ENCODE measurements at places on chromosomes 13 and 19. TPM values are rescaled to one million over a fixed set of nuclear protein-coding genes. Genes with fewer than 3 reads are reported as not detected.

DNA sequence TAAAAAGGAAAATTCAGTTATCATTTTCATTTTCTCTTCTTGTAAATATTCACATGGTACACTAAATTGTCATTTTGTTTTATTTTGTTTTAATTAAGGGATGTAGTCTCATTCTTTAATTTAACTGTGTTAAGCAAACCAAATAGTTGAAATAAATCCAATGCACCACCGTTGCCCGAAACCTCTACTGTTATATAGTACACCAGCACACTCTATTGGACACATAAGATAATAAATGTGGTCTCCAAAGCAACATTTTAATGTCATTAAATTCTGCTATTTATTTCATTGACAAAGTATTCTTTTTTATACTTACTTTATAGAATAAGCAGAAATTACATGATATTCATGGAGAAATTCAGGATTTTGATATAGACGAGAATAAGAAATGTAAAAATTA lies 156.4 kb upstream of the FREM2 start:
- DNase-seq: no peak

- DNase-seq: peak; percentile 83
These were observed 9.1 kb downstream of the MAST1 start for GRCh38 chr19:12847159-12848139.

The NOTCH3 gene
- total RNA-seq: 34.4 TPM

The IGFL3 gene
- total RNA-seq: not detected

- DNase-seq: peak; percentile 38
These were observed 470 bp upstream of the GRTP1 start for GRCh38 chr13:113364311-113364889.

The DDX39A gene
- 31.8 TPM for total RNA-seq

The CBY2 gene
- not detected for total RNA-seq

DNA sequence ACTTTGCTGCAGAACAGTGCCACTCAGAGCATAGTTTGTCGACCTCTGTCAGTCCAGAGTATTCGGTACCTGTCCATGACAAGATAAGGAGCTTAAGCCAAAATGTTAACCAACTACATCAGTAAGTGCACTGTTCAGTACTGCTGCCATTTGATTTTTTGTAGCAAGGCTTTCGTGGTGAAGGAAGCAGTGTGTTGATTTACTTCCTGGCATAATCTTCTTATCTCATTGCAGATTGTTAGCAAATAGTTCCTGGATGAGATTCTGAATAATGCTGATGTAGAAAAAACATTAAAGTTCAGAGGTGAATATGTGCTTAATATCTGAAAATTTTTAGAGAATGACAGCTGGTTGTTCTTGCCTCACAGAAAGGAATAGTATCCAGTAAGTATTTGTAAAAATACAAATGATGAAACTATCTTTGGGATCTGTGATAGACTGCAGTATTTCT lies 85.7 kb downstream of the LRRC63 start:
- no peak for DNase-seq

The BORA gene
- 1.2 TPM for total RNA-seq

DNA sequence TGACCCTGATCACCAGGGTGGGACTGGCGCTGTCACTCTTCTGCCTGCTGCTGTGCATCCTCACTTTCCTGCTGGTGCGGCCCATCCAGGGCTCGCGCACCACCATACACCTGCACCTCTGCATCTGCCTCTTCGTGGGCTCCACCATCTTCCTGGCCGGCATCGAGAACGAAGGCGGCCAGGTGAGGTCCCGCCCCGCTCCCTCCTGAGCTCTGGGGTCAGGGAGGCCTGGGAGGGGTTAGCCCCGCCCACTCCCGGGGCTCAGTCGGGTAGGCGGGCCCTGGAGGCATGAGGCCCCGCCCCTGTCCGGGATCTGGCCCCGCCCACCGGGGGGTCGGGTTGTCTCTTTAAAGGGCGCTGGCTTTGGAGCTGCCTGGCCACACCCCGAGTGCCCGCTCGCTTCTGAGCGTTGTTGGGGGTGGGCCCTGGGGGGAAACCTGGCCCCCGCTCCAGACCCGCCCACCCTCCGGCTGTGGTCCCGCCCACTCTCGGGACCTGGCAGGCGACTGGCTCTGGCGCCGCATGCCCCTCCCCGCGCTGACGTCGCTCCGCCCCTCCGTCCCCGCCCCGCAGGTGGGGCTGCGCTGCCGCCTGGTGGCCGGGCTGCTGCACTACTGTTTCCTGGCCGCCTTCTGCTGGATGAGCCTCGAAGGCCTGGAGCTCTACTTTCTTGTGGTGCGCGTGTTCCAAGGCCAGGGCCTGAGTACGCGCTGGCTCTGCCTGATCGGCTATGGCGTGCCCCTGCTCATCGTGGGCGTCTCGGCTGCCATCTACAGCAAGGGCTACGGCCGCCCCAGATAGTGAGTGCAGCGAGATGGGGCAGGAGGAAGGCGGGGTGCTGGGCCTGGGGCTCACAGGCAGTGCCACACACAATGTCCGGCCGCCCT lies 13.1 kb downstream of the DDX39A start:
- peak; percentile 89 for DNase-seq

The WDR87 gene
- total RNA-seq: not detected

The RGL3 gene
- total RNA-seq: 15.1 TPM

- no peak for DNase-seq
These were observed 30.8 kb downstream of the GJA3 start for GRCh38 chr13:20130012-20130411.

GRCh38 chr13:108924134-108924533 lies 294.7 kb downstream of the MYO16 start:
- DNase-seq: no peak

The GFY gene
- not detected for total RNA-seq
